ENCODE measurements at places on chromosomes 11 and 22.

DNA sequence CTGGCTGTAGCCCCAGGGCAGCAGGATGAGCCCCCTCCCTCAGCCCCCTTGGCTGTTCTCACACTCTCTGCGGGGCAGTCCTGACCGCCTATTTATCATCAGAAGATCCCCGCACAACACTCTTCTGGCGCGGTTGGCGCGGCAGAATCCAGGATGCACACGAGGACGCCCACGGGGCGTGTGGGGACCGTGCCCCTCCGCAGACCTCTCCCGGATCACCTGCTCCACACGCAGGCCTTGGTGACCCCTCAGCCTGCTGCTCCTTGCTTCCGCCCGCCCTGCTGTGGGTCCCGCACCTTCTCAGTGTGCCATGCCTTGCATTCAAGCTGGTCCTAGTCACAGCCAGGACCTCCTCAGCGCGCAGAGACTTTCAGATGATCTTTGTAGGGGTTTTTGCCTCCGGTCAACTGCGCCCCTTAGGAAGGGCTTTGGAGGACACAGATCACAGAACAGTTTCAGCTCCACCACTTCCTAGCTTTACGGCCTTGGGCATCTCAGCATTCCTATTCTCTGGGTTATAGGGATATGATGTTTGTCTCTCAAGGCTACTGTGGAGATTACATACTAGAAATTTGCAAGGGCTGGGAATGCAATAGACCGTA is 841 bp upstream of the TUB start:
- DNase-seq, result no peak

- no peak for DNase-seq
Observed at GRCh38 chr22:35912658-35913057, 116.0 kb downstream of the RBFOX2 start.

DNA sequence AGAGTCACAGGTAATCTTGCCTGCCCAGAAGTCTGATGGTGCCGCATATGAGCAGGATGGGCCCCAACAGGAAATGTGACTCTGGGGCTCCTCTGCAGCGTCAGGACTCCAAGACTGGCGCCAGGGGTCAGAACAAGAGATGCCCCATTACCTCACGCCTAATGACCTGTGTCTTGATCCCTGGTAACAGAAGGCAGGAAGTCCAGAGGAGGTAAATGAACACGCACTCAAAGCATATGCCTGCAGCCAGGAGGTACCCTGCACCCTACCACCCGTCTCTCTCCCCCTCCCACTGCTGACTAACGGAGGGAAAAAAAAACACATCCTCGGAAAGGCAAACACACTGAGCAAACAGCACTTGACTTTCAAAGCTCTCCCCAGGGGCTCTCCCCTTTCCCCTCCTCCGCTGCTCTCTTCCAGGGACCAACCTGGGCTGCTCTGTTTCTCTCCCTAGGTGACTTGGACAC is 37.3 kb downstream of the ABCC8 start:
- DNase-seq, result no peak

DNA sequence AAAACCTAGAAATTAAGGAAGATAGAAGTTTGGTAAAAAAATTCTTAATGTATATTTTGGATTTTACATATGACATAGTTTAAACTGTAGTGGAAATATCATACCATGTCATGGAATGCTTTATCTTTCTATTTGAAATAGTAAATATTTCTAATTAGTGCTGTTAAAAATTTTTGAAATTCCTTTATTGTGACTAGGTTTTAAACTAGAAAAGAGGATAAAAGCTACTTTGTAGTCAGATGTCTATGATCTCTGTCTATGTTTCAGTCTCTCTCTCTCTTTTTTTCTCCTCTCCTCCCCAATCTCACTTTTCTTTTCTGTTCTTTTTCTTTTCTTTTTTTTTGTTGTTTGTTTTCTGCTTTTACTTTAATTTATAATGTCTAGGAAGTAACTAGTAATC is 226.2 kb downstream of the TMEM135 start:
- DNase-seq, result no peak

GRCh38 chr11:128036006-128036405 is 551.4 kb downstream of the ETS1 start:
- no peak for DNase-seq

DNA sequence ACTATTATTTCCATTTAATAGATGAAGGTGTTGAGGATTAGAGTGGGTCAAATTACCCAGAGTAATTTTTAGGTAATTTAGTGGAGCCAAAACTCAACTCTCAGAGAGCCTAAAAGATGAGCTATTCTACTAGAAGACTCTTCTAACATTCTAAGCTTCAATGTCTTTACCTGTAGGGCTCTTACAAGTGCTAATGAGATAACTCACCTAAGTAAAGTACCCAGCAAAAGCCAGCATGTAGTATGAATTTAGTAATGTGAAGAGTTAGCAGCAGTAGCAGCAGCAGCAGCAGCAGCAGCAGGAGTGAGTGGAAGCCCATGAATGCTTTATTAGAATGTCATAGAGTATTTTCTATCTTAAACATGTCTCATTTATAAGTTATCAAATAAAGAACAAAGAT is 1239.2 kb downstream of the FAM181B start:
- no peak for DNase-seq

All from CD4-positive, alpha-beta T cell treated with Interleukin-21 for 1 hour (primary cell).